PC-9 (cell line): ENCODE measurements at places on chromosomes 16 and 17. TPM values are rescaled to one million over a fixed set of nuclear protein-coding genes. Genes with fewer than 3 reads are reported as not detected.

The UMOD gene
- not detected in 2 replicates for total RNA-seq

The MT1A gene
- 16.9 and 23.5 TPM in 2 replicates for total RNA-seq

GRCh38 chr16:1678500-1679098, 520 bp downstream of the JPT2 start:
- no peak for DNase-seq

DNA sequence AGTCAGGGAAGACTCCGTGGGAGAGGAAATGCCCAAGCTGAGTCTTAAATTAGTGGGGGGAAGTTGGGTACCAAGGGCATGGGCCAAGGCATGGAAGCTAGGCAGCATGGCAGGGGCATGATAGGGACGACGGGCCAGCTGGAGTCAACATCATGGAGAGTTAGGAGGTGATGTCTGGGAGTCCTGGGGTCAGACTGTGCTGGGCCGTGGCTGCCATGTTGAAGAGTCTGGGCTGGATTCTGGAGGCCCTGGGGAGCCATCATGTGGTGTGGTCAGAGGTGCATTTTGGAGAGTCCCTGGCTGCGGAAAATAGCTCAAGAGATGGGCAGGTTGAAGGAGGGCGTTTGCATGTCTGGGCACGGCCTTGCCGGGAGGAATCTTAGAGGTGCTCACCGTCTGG, 85.2 kb downstream of the SDR42E1 start:
- DNase-seq, result no peak

The MT4 gene
- total RNA-seq, result not detected in 2 replicates

DNA sequence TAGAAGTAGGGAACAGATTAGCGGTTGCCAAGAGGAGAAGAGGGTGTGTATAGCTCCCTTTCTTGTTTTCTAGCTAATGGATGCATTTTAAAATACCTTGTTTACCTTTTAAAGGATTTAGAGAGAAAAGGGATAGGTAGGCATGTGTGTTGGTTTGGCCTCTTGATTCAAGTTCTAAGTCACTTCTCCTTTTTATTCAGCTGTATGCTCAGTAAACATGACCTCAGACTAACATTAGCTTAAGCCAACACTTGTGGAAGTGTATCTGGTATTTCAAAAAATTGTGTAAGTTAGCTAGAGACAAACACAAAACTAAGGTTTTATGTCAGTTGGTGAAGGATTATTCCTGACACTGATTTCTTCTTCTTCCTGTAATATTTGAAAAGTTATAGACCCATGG, 204.1 kb upstream of the NOG start:
- no peak for DNase-seq

- no peak for DNase-seq
These were observed 65.0 kb downstream of the SMG6 start for GRCh38 chr17:2238432-2239169.

DNA sequence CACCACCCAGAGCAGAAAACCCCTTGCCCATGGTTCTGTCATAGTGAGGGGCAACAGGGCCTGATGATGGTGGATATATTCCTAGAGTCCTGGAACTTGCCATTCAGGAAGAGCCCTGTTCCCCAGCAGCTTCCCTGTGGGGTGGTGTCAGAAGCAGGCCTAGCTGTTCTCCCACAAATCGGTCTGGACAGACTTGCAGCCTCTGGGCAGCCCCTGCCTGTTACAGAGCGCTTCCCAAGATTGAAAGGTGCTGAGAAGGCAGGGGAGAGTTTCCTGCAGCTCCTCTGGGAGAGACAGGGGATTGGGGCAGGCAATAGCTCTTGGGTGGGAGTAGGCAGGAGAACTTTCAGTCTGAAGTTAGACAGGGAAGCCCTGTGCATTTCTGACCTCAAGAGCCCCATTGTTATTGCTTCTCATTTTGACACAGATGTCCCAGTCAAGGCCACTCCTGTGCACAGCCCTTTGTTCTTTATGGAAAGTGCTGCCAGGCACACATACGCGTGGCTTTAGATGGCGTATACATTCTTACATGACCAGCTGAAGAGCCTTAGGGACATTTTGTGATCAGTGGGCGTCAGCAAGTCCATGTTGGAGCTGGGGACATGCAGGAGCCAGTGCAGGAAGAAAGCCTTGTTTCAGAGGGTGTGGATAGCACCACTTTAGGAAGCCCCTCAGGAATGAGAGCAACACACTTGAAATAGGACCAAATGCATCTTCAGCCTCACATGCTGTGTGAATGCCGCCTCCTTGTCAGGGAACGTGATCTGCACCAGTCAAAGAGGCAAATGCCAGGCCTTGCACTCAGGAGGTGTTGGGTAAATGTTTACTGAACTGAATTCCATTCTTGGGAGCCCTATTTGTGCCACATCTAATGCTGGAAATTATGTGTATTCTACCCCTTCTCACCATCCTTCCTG, 67.5 kb downstream of the GNAO1 start:
- no peak for DNase-seq

The LPCAT2 gene
- 87.7 and 92.6 TPM in 2 replicates for total RNA-seq

The SMIM5 gene
- 0.31 and 0.40 TPM in 2 replicates for total RNA-seq

The CHST4 gene
- 2.4 and 3.1 TPM in 2 replicates for total RNA-seq

DNA sequence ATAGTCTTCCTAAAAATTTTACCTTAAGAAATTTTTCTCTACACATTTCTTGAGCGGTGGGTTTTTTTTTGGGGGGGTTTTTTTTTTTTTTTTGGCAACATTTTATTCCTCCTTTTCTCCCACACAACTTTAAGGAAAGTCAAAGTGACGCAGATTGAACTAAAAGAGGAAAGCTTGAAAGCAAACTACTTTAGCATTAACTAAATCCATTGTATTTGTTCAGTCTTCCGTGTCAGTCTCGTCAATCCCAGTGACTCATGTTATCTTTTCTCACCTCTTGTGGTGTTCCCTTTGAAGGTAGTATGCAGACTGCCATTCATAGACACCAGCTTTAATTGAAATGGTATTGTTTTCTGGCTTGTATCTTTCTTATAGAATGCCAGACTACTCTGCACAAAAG, 39.3 kb downstream of the TADA2A start:
- peak; percentile 92 for DNase-seq

GRCh38 chr17:15418781-15419180, 48.6 kb downstream of the CDRT4 start:
- DNase-seq, result no peak

The FKBP10 gene
- total RNA-seq, result 143 and 164 TPM in 2 replicates

The MYH8 gene
- total RNA-seq, result not detected in 2 replicates

GRCh38 chr16:11179574-11179973, 76.4 kb downstream of the SOCS1 start:
- no peak for DNase-seq

The MAP3K14 gene
- 58.3 and 72.4 TPM in 2 replicates for total RNA-seq

DNA sequence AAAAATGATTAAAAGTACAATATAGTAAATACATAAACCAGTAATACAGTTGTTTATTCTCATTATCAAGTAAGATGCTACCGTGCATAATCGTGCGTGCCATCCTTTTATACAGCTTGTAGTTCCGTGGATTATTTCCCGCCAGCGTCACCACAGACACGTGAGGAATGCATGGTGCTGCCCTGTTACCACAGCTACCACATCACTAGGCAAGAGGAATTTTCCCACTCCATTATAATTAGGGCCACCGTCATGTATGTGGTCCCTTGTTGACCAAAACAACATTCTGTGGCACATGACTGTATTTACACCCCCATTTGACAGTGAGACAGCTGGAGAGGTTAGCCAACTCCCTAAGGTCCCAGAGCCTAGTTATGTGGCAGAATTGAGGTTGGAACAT, 30.5 kb upstream of the LGALS9 start:
- no peak for DNase-seq

The GAS2L2 gene
- not detected in 2 replicates for total RNA-seq

The COX10 gene
- 16.2 and 22.6 TPM in 2 replicates for total RNA-seq

DNA sequence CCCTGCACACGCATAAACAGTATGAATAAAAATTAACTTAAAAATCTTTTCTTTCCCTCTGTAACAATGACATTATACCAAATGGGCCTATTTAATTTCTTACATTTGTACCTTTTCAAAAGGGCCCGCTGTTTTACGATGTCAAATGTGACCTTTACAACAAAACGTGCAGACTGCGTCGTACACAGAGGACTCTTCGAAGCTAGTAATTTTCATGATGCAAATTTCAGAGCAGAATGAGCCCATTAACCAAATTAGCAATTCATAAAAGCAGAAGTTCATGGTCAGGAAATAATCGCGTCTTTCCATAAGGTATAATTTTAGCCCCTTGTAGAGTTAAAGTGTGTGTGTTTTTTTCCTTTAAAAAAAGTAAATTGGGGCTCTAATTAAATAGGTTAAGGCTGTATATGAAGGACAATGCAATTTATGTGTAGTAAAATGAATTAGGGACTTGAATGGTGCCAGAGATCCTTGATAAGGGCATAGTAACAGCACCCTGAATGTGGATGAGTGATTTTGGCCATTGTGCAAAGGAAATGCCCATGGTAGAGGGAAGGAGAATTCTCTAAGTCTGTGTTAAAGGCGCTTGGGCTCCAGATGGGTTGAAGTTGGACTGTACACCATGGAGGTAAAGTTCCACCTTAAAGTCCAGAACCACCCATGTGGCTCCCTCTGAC, 546.4 kb upstream of the EEF2KMT start:
- DNase-seq, result no peak

DNA sequence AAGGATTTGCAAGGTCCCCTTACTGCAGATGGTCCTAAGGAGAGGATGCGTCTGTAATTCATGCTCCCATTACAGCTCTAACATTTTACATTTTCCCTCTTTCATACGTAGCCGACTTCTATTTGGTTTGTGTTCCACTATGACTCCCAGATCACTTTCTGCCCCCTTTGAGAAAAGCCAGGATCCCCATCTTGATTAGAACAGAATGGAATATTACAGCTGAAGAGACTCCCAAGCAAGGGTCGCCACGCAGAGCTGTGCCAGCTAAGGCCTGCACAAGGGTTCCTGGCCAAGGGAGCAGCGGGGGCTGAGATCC, 3.4 kb upstream of the CDT1 start:
- DNase-seq, result no peak

The MARF1 gene
- 68.1 and 69.4 TPM in 2 replicates for total RNA-seq

The ZNF423 gene
- total RNA-seq, result not detected in 2 replicates

GRCh38 chr17:63646488-63646806, 24.2 kb downstream of the MAP3K3 start:
- no peak for DNase-seq

- no peak for DNase-seq
These were observed 15.8 kb upstream of the EEF2K start for GRCh38 chr16:22190081-22190775.

DNA sequence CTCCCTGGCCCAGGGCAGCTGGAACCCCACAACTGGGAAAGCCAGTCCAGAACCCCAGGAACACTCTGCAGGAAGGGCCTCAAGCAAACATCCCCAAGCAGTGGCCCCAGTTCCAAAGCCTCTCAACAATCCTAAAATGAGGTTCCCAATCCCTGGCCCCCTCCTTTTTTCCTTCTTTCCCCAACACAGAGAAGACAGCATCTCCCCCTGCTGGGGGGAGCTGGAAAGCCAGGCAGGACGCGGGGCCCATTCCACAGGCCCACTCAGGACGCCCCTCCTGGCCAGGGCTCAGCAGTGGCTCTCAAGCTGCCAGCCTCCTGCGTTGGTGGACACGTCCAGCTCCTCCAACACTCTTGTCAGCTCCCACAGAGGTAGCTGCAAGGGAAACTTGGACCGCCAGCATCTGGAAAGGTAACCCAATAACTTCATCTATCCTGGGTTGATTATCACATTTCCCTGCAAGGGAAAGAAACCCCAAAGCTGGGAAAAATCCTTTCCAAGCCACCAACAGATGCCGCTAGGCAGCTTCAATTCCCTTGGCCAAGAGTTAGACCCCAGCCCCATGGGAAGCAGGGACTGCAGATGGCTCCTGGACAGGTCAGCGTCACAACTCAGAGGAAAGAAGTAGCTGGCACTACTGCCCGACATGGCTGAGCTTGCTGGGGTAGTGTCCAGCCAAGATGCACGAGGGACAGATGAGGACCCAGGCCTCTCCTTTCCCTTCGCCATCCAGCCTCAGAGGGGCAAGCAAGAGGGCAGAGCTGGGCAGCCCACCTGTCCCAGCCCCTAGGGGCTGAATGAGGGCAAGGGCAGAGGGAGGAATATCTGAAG, 7.6 kb downstream of the HDAC5 start:
- peak; percentile 42 for DNase-seq

GRCh38 chr16:3152277-3152990, 17.6 kb downstream of the ZNF213 start:
- peak; percentile 81 for DNase-seq

DNA sequence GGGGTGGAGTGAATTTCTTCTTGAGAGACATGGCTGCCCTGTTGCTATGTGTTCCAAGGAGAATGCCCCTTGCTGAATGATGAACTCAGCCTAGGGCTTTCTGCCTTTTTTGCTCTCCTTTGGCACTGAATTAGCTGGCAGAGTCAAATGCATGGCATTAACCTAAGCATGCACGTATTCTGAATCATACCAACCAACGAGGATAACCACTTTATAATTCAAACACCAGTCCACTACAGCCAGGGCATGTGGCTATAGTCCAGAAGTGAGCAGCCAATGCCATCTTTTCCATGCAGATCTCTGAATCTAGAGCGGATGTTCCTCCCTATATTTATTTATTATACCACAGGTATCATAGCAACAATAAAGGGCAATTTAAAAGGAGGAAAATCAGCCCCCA, 15.7 kb downstream of the TMIGD1 start:
- no peak for DNase-seq

DNA sequence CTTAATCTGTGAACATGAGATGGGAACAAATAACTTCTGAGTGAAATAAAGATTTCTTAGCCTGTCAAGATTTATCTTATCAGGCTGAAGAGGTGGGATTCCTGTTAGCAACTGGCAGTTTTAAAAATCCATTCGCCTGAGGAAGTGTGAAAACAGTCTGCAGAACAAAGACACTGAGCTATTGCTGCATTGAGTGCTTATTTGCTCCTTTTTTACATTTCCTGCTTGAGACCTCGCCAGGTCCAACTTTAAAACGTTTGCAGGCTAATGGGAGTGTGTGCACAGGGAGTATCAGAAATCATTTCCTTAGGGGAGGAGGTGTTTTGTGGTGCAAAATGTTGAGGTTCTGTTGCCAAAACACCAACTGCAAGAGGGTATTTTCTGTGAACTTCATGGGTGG, 957.8 kb upstream of the RBFOX1 start:
- no peak for DNase-seq

The TBC1D3 gene
- not detected in 2 replicates for total RNA-seq

- no peak for DNase-seq
These were observed 1.6 kb downstream of the PSMB10 start for GRCh38 chr16:67935101-67935401.

GRCh38 chr17:70021726-70022125, 53.3 kb upstream of the KCNJ16 start:
- DNase-seq, result no peak

DNA sequence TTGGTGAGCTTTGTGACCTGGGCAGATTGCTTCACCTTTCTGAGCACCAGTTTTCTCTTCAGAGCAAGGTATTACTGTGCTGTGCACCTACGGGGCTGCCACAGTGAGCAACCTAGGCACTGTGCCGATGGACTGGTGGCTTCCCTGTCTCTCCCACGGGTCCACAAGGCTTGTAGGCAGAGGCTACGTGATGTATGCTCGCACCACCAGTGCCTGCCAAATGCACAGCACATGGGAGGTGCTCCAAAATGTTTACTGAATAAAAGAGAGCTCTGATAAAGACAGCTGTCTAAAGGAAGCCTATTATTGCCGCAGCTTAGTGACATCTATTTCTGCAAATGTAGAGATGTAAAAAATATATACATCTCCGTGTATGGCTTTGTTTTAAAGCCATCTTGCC, 139.2 kb downstream of the CDK5R1 start:
- DNase-seq, result no peak

The RFNG gene
- 40.4 and 49.1 TPM in 2 replicates for total RNA-seq
